Fibroblast of skin of right quadriceps (primary cell): ENCODE measurements at places on chromosomes 4 and X.
A peak's percentile ranks its signal among the peaks of the same experiment; 100 is the strongest.

DNA sequence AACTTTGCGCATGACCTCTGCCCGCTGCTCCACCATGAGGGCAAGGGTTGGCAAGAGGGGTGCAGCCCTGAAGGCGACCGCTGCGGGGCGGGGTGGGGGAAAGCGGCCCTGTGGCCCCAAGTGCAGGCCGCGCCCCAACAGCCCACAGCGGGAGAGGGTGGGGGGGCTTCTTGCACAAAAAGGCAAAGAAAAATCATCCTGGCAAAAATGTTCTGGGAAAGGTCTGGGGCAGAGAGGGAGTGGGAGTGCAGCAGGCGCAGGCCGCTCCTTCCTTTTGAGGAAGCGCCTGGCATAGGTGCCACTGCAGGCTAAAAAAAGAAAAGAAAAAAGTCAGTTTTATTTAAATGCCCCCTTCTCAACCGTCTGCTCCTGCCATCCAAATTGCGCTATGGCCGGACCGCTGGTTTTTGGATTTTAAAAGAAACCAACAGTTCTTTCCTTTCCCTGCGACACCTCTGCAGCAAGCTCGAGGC lies 1.4 kb downstream of the ARX start:
- no peak for DNase-seq

- no peak for DNase-seq
These were observed 284.9 kb downstream of the TEX13A start for GRCh38 chrX:104935581-104935980.

DNA sequence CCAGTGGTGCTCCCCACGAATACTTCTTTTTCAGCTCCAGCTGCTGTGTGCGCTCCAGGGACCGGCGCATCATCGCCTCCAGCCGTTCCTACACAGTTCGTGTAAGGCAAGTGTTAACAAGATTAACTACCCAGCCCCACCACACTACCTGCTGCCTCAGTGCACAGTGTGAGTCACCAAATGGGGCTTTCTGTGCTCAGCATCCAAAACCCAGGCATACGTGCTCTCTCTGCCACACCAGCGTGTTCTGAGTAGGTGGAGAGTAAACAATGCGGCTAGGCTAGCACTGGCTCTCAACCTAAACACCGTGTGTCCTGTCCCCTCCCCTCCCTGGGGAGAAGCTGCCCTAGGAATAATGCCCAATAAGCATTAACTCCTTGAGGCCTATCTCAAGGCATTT lies 60.0 kb downstream of the MAP7D2 start:
- DNase-seq: peak; percentile 13

DNA sequence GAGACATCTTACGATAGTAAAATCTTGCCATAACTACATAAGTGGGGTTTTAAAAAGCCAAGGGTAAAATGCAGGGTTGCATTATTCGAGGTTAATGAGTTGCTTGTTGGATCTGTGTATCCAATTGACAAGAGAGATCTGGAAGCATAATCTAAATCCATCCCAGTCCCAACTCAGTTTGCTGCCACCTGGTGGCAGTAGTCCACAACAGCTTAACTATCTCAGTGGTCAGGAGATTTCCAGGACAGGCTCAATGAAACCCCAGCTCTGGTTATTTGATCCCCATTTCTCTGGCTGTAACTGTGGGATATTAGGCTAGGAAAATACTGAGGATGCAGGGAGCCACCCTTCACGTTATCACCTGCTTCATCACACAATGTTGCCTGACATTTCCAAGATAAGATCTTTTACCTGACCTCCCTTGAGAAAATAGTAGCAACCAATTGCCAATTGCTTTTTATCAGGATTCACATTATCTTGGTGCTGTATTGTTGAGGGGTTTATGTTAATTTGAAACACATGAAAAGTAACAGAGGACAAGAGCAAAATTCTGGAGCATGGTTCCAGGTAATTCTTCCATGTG lies 88.2 kb upstream of the TNIP3 start:
- peak; percentile 69 for DNase-seq

DNA sequence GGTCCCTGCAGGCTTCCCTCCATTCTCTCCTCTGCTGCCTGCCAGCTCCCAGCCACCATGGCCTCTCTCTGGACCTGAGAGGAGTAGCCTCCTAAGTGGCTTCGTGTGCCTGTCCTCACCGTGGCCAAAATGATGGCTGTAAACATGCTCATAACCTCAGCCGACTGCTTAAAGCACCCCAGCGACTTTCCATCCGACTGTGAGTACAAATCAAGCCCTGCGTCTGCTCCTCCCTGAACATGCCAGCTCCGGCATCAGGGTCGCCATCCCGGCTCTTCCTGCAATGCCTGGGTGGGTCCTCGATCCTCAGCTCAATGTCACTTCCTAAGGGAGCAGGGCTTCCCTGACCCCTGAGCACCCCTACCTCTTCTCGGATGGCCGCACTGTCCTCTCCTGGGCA lies 3.3 kb upstream of the SORCS2 start:
- no peak for DNase-seq

- peak; percentile 15 for DNase-seq
These were observed 23.8 kb downstream of the CDKL5 start for GRCh38 chrX:18449236-18449635.

DNA sequence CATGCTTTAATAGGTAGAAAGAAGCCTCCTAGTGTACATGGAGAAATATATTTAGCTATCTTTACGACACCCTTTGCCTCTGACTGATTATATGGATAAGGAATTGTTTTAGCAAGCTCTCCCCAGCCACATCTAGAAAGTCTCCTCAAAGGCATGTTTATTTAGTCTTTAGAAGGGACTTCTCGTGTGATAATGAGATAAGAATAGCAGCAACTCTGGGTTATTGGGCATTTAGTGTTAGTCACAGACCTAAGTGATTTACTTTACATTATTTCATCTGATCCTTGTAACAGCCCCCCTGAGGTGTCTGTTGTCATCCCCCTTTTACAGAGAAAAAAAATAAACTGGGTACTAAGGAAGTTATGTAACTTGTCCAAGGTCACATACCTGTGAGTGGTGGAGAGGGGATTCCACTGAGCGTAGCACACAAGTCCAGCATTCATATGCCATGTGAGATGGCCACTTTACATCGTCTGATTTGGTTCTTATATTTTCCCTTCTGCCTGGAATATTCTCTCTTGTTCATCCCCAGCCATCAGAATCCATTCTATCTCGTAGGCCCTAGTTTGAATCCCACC lies 77.7 kb downstream of the TSPAN7 start:
- no peak for DNase-seq

DNA sequence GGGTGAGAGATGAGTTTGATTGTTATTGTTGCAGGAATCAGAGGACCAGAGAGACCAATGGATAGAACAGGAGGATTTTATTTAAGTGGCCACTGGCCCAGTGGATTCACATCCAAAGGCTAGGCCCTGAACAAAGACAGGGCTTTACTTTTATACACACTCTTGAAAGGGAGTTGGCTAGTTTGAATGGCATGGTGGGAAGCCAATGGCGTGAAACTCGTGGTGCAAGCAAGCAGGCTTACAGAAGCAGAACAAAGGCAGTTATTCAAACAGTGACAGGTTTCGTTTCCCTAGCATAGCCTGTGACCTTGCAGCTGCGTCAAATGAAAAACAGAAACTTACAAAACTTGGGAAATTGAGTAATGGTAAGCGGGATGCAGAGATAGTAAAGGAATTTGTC lies 110.2 kb upstream of the PRDX4 start:
- DNase-seq: no peak

GRCh38 chr4:1191621-1192020 lies 19.2 kb upstream of the SPON2 start:
- no peak for DNase-seq

GRCh38 chrX:41002026-41002425 lies 83.2 kb upstream of the USP9X start:
- DNase-seq: no peak

- DNase-seq: peak; percentile 61
These were observed 452.5 kb downstream of the IL15 start for GRCh38 chr4:142088906-142089305.

DNA sequence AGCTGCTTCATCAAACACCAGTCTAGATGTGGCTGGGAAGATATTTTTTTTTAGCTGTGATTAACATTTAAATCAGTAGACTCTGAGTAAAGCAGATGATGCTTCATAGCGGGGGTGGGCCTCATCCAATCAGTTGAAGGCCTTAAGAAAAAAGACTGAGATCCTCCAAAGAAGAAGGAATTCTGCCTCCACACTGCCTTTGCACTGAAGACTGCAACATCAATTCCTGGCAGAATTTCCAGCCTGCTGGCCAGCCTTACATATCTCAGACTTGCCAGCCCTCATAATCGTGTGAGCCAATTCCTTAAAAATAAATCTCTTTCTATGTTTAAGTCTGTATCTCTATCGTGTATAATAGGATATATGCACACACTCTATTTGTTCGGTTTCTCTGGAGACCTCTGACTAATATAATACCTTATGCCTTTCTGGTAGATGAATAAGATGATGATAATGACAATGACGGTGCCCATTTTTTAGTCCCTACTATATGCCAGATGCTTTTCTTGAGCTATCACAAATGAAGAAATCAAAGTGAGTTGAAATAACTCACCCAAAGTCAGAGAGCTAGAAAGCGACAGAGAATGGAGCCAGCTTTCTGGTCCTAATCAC lies 66.1 kb upstream of the SOD3 start:
- DNase-seq: peak; percentile 3

GRCh38 chr4:67725981-67726380 lies 25.0 kb upstream of the UBA6 start:
- DNase-seq: peak; percentile 22

DNA sequence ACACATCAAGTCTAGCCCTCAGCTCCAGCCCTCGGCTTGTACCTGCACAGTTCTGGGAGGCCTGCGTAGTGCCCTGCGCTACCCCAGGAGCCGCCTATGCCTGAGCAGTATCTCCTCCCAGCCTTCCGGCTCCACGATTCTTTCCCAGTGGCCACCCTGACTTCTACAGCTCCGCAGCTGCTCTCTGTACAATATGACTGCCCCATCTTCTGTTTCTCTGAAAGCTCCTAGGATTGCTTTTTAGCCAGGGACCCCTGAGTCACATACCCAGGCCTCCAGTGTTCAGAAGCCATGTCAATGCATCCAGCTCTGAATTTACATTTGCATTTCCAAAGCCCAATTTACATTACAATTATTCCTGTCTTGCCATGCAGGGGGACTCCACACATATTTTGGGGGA lies 135.5 kb downstream of the PJA1 start:
- no peak for DNase-seq

DNA sequence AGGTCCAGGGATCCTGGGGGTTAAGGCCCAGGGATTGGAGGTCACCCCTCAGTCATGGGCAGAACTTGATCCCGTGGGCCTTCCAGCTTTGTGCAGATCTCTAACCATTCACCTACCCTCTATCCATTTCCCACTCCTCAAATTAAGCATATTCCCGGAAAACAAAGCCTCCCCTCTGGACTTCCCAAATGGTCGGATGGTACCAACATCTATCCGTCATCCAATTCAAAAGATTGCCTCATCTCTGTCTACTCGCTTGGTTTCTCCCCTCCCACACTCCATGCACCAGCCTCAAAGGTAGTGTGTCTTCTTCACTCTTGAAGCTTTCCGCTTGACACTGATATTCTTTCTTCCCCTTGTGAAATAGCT lies 473 bp upstream of the BCLAF3 start:
- no peak for DNase-seq

- no peak for DNase-seq
These were observed 11.7 kb downstream of the LIN54 start for GRCh38 chr4:82998898-82999297.

GRCh38 chr4:9996319-9997110 lies 24.8 kb downstream of the SLC2A9 start:
- DNase-seq: no peak

DNA sequence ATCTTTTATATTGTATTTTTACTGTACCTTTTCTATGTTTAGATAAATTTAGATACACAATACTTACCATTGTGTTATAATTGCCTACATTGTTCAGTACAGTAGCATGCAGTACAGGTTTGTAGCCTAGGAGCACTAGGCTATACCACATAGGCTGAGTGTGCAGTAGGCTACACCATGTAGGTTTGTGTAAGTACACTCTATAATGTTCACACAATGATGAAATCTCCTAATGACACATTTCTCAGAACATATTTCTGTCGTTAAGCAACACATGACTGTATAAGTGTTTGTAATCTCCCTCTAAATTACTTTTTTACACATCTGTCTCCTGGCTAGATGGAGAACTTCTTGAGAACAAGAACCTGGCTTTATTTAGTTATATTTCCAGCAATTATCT lies 40.3 kb downstream of the UCHL1 start:
- peak; percentile 8 for DNase-seq

DNA sequence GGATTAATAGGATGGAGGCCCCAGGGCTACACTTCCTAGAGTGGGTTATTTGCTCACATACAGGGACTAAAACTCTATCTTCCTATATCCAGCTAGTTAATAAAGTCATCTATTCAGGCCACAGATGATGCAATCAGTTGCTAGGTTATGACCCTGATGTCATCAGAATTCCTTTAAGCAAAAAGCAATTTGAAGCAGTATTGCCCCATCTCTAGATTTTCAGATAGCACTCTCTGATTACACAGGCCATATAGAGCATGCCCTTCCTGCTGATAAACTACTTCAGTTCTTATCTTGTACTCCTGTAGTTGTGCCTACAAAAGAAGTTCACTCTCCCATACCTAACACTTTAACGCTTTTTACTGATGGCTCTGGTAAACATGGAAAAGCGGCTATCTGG lies 84.8 kb downstream of the TMEM144 start:
- DNase-seq: no peak

- DNase-seq: no peak
These were observed 12.2 kb upstream of the RAP1GDS1 start for GRCh38 chr4:98248934-98249333.

DNA sequence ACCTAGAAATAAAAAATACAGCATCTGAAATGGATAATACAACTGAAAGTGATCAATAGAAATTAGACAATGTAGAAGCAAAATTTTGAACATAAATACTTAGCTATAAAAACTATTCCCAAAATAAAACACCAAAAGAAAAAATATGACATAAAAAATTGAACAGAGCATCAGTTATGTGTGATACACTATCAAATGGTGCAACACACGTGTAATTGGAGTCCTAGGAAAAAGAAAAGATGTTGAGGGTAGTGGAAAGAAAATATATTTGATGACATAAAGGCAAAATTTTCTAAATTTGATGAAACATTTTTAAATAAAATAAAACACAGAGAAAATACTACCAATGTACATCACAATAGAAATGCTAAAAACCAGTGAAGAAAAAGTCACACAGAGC lies 63.1 kb downstream of the NPY2R start:
- DNase-seq: no peak

GRCh38 chrX:155966876-155967275 lies 30.6 kb upstream of the IL9R start:
- DNase-seq: no peak

DNA sequence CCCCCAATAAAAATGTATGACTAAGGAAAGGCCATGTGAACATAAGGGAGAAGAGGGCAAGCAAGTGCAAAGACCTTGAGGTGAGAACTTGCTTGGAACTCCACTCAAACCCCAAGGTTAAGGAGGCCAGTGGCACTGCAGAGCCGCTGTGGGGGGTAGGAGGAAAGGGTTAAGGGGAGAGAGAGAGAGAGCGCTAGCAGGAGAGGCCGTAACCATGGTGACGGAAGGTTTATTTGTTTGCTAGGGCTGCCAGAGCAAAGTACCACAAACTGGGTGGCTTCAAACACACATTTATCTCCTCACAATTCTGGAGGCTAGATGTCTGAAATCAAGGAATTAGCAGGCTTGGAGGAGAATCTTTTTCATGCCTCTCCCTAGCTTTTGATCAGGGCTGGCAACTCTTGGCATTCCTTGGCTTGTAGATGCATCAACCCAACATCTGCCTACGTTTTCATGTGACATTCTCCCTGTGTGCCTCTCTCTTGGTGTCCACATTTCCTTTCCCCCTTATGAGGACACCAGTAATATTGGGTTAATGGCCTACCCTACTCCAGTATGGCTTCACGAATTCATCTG lies 35.2 kb downstream of the SMIM20 start:
- no peak for DNase-seq

- DNase-seq: no peak
These were observed 17.9 kb upstream of the NSUN7 start for GRCh38 chr4:40731792-40732245.
